ENCODE measurements at places on chromosomes 1 and 21.

DNA sequence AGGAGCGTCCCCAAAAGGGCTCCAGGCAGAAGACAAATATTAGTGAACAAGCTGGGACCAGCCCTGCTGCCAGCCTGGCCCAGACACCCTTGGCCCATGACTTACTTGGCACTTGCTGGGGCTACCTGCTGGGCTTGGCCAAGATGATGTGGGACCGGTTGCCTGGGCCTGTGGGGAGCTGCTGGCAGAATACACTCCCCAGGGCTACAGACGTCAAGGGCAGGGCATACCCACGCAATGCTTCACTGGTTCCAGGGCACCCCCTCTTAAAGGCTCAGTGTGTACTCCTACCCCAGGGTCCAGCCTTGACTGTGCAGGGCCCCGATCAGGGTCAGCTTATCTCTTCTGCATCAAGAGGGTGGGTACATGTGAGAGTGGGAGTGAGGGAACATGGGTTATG lies 106.5 kb upstream of the SLC2A1 start:
- DNase-seq: no peak

GRCh38 chr1:206544562-206545257 lies 37.4 kb downstream of the RASSF5 start:
- peak; percentile 79 for DNase-seq

DNA sequence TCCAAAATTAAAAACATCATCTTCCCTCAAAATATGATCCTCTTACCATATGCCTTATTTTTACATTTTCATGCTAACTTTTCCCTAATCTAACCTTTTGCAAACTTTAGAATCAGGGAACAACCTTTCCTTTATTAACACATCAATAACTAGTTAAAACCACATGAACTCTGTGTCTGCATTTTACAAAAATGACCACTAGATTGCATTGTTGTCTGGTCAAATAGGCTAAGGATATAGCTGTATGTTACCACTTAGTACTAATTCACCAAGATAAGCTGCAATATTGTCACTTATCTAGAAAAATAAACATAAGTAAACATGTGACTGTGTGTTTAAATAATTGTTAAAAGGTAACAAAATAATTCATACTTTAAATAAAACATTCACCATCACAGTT lies 82.3 kb downstream of the DENND1B start:
- no peak for DNase-seq

GRCh38 chr1:56080123-56080522 lies 499.2 kb downstream of the PLPP3 start:
- no peak for DNase-seq

- no peak for DNase-seq
Observed at GRCh38 chr1:45677751-45678245, 8.5 kb downstream of the GPBP1L1 start.

- DNase-seq: no peak
Observed at GRCh38 chr1:109357616-109358015, 40.1 kb downstream of the SORT1 start.

GRCh38 chr21:45415188-45415942 lies 10.4 kb downstream of the COL18A1 start:
- DNase-seq: peak; percentile 35

DNA sequence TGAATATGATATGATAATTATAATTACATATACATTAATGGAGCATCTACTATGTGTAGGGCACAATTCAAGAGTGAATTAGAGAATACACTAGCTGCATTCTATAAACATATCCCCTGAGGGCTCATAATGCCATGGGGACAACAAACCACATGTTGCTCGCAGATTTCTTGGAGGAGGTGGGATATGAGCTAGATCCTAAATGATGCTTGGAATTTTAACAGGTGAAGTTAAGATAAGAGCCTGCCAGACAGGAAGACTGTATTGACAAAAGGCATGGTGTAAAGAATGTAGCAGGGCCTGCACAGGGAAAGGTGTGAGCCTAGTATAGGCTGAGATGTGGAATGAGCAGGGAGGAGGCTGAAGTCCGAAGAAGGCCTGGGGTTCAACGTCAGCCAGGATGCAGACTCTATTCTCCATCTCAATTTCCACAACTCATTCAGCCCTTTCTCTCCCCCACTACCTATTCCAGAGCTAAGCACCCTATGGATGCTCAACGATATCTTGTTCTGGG lies 120.2 kb downstream of the ELAVL4 start:
- no peak for DNase-seq

DNA sequence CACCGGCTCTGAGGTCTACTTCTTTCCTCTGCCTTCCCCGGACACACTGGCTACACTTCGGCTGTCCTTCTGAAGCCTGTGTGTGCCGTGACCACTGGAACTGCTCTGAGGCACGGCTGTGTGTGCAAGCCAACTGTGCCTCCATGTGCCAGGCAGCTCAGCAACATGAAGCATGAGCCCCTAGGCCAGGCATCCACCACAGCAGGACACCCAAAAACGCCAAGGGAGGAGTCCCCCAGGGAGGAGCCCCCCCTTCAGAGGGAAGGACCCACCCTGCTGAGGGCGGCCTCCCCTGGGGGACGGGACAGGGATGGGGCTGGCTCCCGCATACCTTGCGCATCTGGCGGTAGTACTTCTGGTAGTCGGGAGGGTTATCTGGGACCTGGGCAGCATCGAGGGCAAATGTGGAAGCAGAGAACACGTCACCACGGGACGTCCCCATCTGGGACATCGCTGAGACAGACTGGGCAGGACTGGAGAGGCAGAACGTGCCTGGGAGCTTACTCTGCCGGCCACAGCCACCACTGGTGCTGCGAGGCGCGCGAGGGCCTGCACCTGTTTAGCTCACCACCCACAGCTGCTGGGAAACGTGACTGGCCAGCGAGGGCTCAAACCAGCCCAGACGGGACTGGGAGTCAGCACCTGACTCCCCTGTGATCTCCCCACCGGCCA lies 20.5 kb downstream of the LSS start:
- no peak for DNase-seq

DNA sequence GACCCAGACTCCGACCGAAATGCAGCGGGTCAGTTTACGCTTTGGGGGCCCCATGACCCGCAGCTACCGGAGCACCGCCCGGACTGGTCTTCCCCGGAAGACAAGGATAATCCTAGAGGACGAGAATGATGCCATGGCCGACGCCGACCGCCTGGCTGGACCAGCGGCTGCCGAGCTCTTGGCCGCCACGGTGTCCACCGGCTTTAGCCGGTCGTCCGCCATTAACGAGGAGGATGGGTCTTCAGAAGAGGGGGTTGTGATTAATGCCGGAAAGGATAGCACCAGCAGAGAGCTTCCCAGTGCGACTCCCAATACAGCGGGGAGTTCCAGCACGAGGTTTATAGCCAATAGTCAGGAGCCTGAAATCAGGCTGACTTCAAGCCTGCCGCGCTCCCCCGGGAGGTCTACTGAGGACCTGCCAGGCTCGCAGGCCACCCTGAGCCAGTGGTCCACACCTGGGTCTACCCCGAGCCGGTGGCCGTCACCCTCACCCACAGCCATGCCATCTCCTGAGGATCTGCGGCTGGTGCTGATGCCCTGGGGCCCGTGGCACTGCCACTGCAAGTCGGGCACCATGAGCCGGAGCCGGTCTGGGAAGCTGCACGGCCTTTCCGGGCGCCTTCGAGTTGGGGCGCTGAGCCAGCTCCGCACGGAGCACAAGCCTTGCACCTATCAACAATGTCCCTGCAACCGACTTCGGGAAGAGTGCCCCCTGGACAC lies 534 bp downstream of the C1orf56 start:
- peak; percentile 81 for DNase-seq

GRCh38 chr1:116175611-116176010 lies 64.4 kb downstream of the MAB21L3 start:
- DNase-seq: no peak

DNA sequence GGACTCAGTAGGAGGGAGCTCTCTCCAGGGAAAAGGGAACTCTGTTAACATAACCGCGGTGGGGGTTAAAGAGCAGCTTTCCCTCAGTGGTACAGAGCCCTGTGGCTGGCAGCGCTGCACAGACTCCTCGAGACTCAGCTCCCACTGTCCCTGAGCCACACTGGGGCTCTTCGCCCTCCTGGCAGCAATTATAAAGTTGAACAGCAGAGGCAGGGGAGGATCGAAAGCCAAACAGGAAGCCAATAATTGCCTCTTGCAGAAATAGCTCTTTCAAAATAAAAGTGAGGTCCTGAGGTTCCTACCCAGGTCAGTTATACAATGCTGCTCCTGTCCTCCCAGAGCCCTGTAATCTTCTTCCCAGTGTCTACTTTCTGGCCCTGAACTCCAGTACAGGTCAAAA lies 77.0 kb downstream of the FAM78B start:
- DNase-seq: no peak

DNA sequence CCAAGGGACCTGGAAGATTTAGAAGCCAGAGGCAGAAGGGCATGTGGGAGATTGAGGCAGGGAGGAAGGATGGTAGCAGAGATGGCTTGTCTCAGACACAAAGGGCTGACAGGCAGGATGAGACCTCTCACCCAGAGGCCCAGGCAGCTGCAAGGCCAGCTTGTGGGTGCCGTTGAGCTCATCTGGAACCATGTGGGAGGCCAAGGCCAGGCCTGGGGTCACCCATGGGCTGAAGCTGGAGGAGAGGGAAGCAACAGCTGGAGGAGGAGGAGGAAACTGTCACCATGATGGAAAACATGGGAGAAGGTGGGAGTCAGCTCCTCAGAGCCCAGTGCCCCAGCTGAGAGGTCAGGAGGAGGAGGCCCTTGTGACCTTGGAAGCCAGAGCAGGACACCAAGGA lies 6.4 kb downstream of the CRABP2 start:
- peak; percentile 16 for DNase-seq

DNA sequence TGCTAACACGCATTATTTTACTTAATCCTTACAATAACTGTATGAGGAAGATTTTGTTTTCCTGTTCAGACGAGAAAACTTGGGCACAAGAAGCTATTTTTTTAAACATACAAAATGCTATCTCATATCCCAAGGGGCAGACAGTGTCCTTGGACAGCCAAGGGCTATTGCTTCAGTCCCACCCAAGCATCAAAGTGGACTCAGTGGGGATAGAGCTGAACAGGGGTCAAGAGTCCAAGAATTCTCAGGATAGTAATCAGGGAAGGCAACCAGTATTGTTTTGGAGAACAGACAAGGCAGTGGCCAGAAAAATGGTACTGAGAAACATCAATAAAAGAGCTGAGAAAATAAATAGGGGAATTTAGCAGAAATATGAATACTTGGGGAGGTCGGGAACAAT lies 465.7 kb downstream of the PLPP3 start:
- no peak for DNase-seq

DNA sequence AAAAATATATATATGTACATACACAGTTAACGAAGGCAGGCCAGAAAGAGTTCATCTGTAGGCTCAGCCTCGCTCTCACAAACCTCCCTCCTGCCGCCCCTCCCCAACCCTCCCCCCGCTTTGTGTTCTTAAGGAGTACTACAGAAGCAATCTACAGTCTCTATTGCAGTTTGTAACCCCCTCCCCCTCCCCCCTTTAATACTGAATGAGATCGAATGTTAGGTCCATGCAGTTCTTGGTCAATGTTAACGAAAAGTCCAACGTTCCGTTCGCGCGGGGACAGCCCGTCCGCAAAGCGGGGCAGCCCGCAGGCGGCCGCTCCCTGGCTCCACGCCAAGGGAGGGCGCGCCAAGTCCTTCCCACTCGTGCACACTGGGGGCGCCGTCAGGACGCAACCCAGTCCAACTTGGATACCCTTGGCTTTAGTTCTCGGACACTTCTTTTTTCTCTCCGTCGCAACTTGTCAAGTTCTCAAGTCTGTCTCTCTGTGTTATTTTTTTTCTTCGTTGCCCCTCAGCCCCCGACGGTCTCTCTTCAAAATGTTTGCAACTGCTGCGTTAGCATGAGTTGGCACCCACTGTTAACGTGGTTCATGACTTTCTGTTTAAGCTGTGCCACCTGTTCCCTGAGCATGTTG lies 2.2 kb downstream of the JUN start:
- peak; percentile 79 for DNase-seq

- no peak for DNase-seq
Observed at GRCh38 chr1:247335882-247336281, 4.2 kb upstream of the ZNF496 start.

GRCh38 chr1:37656881-37657280 lies 22.2 kb upstream of the RSPO1 start:
- DNase-seq: no peak

GRCh38 chr1:19123837-19124236 lies 86.2 kb downstream of the UBR4 start:
- DNase-seq: no peak
